ENCODE measurements at places on chromosomes 3 and 15. TPM values are rescaled to one million over a fixed set of nuclear protein-coding genes. Genes with fewer than 3 reads are reported as not detected.

Gene FOXL2NB
- not detected for total RNA-seq

Gene GABPB1
- 31.9 TPM for total RNA-seq

Gene SLCO2A1
- total RNA-seq, result under 0.01 TPM

Gene GLT8D1
- total RNA-seq, result 71.1 TPM

Gene PLSCR2
- total RNA-seq, result not detected

Gene IL12A
- total RNA-seq, result 1.2 TPM

Gene GOLGA8T
- total RNA-seq, result not detected

Gene HGD
- total RNA-seq, result 0.57 TPM

Gene ZNF106
- total RNA-seq, result 203 TPM

Gene GHRL
- not detected for total RNA-seq

Gene ETV5
- 22.7 TPM for total RNA-seq

Gene GOLGA8J
- total RNA-seq, result not detected

Gene REC114
- total RNA-seq, result not detected

Gene PLA2G4D
- not detected for total RNA-seq

Gene TBC1D23
- total RNA-seq, result 76.4 TPM

Gene ISLR
- total RNA-seq, result 163 TPM

Gene DGKG
- 0.27 TPM for total RNA-seq

Gene DPH6
- 51.3 TPM for total RNA-seq

Gene MINDY2
- total RNA-seq, result 11.9 TPM

Gene LSAMP
- 10.7 TPM for total RNA-seq

Gene FANCD2OS
- not detected for total RNA-seq

Gene KCNMB3
- total RNA-seq, result 0.08 TPM

Gene MORC1
- total RNA-seq, result not detected

Gene ATP13A5
- not detected for total RNA-seq

Gene PPP1R14D
- total RNA-seq, result not detected

Gene RSRC1
- total RNA-seq, result 45.8 TPM

Gene PLA2G4E
- total RNA-seq, result not detected

Gene EXD1
- total RNA-seq, result not detected

Gene RARRES1
- 47.8 TPM for total RNA-seq

Gene CEP19
- 4.0 TPM for total RNA-seq

Gene CRYGS
- total RNA-seq, result 1.3 TPM

Gene WDR49
- under 0.01 TPM for total RNA-seq

Gene SUMF1
- 43.3 TPM for total RNA-seq

Gene DISP2
- total RNA-seq, result 0.36 TPM

Gene NCBP2
- total RNA-seq, result 48.8 TPM

Gene NEK11
- total RNA-seq, result 15.3 TPM

Gene LDHAL6B
- not detected for total RNA-seq

Gene SLC22A13
- 0.45 TPM for total RNA-seq

Gene LXN
- 152 TPM for total RNA-seq

Gene PLA2G4F
- not detected for total RNA-seq

Gene CCDC54
- not detected for total RNA-seq

Gene TIPIN
- total RNA-seq, result 21.5 TPM

All from fibroblast of the aortic adventitia (primary cell).